ENCODE measurements at places on chromosomes 5 and 9. TPM values are rescaled to one million over a fixed set of nuclear protein-coding genes. Genes with fewer than 3 reads are reported as not detected.

The RETREG1 gene
- total RNA-seq, result 0.99 TPM

The IL13 gene
- total RNA-seq, result not detected

The GPSM1 gene
- total RNA-seq, result 48.5 TPM

The SURF4 gene
- total RNA-seq, result 275 TPM

The ROR2 gene
- 26.5 TPM for total RNA-seq
